ENCODE measurements at places on chromosomes 2 and 18.

DNA sequence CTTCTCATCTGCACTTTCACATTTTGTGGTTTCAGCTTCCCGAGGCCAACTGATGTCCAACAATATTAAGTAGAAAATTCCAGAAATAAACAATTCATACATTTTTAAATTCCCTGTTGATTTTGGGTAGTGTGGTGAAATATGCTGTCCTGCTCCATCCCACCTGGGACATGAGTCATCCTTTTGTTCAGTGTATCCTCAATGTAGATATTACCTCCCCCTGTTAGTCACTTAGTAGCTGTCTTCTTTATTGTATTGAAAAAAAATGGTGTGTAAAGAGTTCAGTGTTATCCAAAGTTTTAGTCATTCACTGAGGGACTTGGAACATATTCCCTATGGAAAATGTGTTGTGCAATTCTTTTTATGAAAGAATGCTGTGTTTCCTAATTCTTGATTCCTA, 348.1 kb downstream of the SOCS6 start:
- no peak for DNase-seq

DNA sequence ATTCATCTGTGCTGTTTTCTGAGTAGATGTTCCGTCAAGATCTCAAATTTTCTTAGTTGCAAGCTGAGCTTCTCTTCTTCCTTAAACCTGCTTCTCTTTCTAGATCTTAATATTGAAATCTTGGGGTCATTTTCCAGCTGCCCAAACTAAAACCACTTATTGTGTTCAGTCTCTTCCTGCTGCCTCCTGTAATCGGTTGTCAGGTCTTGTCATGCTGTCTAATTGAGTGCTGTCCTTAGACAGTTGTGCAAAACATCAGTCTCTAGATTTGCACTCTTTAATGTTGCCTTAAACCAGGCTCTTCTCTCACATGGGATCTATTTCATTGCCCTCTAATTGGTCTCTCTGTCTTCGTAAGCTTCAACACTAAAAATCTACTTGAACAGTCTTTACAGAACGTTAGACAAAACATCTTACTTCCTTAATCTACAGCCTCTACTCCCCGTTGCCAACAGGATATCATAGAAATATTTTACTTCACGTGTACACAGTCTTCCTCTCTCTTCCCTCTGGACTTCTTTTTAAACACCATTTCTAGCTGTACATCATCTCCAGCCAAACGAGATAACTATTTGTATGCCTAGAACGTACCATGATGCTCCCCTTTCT, 34.9 kb downstream of the GPD2 start:
- DNase-seq: no peak

GRCh38 chr2:84919885-84920580, 14.6 kb downstream of the TMSB10 start:
- DNase-seq: no peak

DNA sequence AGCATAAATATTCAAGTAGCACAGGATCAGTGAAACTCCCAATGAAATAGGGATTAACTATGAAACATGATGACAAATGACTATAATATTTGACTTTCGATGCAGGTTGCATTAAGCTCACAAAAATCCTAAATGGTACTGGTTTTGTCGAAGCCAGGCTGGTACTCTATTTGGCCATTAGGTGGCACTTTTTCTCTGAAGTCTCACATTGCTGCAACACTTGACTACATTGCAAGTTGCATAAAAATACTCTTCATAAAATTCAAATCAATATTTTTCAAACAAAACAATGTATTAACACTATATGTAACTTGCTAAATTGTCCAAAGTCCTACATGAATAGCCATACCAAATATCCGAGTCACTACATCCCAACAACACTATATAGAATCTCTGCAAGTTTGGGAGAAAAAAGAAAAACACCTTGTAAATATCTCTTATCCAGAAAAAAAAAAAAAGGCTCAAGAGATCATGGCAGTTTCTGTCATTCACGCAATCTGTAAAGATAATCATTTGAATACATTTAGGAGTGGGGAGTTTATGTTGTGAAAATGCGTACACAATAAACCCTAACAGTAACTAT, 9.5 kb downstream of the RTTN start:
- no peak for DNase-seq

- no peak for DNase-seq
Measured at GRCh38 chr2:234289834-234290590, 206.9 kb downstream of the ARL4C start.

DNA sequence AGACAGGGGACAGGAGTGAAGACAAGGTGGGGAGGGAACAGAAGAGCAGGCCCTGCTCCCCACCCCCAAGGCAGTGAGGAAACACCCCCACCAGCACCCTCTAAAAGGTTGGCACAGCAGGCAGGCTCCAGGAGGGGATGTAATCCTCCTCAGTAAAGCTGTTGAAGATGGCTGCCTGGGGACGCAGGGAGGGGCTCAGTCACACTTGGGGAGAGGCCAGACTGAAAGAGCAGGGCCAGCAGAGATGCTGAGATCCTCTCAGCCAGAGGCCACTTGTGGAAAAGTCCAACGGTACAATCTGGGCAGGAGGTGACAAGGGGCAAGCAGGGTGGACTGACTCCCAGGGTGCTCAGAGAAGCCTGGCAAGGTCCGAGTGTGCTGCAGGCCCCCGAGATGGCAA, 154.8 kb upstream of the ID2 start:
- no peak for DNase-seq

DNA sequence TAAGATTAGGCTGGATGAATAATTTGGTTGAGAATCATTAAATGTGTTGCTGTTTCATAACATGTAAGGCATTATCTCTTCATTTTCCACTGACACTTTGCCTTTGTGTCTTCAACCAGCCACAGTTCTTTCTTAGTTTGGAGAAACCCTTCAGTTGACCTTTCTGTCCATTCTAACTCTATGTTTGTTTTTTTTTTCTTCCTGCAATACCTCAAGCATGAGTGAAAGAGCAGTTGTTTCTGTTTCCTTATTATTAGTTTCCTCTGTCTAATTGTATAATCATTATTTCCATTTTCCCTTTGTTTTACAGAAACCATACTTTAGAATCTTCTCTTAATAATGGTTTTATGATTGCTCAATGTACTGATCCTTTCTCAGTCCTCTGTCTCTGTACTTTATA, 25.6 kb downstream of the HADHB start:
- DNase-seq: no peak

DNA sequence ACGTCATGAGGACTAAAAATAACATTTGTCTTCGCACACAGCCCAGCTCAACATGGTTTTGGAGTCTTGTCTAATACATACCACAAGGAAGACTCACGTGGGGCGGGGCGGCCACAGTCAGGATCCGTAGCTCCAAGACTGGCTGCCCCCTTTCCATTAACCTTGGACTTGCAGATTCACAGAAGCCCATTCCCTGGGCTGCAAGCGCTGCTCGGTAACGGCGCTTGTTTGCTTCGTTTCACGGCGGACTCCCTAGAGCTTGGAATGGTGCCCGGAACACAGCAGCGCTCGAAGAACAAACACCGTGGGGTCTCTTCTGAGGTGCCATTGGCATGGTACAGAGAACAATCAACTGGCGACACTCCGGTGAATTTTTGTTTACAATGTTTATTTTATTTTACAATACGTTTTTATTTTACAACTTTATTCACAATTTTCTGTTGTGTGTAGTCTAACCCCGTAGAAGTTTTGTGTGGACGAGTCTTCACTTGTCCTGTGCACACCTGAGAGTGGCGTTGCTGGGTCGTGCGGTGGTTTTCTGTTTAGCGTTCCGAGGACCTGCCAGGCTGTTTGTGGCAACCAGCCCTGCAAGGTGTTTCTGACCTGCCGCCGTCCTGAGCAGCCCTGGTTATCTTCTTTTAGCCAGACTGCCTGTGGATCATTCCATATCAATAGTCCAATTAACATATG, 126.5 kb downstream of the GALR1 start:
- DNase-seq: no peak

DNA sequence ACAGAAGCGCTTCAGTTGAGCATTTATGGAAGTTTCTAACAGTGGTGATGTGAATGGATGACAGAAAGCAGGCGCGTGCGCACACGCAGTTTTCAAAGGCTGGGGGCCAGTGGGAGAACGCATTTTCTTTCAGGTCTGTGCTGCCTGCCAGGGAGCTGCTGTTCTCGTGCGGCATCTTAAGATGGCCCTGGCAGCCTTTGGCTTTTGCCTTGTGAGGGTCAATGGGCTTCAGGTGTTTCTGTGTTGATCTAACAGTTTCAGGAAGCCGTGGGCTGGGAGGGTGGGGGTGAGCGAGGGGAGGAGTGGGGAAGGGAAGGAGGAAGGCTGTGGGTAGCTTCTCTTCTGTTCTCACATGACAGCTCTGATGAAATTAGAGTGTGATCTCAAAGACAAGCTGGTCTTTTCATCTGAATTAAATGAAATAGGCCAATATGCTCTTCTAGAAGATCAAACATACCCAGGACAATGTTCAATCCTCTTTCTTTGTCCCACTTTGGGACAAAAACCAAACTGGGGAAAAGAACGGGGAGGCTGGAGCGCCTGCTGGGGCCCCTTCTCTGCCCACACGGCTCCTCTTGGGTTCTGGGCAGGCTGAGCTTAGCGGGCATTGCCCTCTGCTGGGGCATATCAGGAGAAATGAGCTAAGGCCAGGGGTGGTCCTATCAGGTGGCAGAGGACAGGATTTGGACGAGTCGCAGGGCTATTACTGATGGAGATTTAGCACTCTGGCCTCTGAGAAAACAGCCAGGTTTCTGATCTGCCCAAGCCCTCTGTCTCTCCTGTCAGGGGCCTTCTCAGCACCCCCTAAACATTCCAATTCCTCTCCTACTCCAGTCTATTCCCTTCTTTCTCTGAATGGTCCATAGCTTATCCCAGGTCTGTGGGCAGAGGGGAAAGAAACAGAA, 126.2 kb upstream of the LGALSL start:
- no peak for DNase-seq

GRCh38 chr2:82055846-82056245, 1751.3 kb upstream of the LRRTM1 start:
- no peak for DNase-seq

DNA sequence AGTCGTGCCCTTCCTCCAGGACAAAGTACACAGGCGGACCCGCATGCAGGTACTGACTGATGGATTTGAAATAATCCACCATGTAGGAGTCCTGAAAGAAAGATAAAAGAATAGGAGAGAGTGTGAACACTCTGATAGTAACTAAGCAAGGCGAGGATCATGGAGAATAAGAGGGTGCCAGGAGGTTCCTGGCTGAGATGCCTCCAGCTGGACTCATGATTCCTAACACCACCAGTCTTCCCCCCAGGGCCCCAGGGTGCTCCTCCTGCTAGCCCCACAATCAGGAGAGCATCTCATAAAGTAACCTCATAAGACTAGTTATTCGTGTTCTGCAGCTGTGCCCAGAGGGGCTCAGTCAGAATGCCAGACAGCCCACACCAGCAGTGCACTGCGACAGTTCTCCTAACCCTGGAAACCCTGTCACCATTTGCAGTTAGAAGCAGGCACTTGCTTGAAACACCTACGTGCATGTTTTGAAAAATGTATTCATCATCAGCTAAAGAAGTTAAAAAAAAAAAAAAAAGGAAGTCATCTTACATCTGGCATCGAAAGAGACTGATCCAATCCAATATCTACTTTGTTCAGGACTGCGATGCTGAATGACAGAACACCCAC, 36.7 kb downstream of the RMC1 start:
- no peak for DNase-seq

DNA sequence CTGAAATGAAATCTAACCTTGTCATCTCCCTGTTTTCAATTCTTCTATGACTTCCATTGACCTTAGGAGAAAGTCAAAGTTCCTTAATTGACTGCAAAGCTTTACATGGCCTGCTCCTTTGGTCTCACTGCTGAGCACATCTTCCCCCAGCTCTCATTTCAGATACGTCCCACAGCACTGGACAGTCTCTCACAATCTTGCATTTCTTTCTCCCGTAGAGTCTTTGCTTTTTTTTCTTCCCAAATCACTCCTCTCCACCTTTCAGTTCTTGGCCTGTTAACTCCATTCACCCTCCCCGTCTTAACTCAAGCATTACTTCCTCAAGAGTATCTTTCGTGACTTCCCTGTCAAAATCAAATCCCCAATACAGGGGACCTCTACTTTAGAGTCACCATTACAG, 67.2 kb downstream of the DDX1 start:
- no peak for DNase-seq

- no peak for DNase-seq
Measured at GRCh38 chr2:58266211-58266610, 25.1 kb upstream of the FANCL start.

DNA sequence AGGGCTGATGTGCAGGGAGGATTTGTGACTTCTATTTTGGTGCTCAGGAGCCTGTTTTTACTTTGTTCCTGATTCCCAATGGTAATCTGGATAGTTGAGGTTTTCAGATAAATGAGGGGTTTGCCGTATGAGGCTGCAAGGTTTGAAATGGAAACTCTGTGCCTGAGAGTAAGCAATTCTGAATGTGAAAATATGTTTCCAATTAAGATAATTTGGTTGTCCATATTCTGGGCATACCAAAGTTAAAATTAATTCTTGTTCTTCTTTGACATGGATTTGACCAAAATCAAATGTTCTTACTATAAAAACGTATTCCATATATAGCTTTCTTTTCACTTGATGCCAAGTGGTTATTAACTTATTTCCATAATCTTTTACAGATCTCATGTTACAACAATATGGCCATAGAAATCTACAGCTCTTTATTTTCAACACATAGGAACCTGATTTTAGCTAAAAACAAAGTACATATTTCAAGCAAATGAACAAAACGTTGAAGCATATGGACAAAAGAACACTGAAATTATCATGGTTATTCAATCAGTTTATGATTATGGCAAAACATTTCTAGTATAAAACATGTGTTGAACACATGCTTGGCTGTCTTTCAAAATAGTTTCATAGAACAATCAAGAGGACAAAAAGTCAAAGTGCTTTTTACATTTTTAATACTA, 63.4 kb upstream of the ARHGAP28 start:
- no peak for DNase-seq

GRCh38 chr2:74836675-74837401, 2.9 kb downstream of the HK2 start:
- no peak for DNase-seq

GRCh38 chr18:32958746-32959145, 185.9 kb upstream of the KLHL14 start:
- DNase-seq: no peak

DNA sequence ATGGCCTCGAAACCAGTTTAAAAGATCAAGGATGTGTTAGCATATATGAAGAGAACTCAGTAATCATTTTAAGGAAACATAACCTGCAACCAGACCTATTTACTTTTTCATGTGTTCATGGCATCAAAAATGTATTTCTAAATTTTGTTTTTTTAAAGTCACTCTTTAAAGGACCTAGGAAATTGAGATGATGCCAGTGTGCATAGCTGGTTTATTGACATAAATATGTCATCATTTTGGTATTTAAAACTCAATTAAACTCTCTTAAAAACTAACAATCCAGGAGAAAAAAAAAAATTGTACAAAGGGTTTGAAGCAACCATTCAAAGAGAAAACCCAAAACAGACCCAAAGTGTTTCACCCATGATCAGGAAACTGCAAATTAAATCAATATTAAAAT, 198.9 kb upstream of the RND3 start:
- no peak for DNase-seq

- no peak for DNase-seq
Measured at GRCh38 chr2:222904557-222905258, 43.9 kb downstream of the ACSL3 start.

GRCh38 chr2:18777250-18777812, 188.0 kb upstream of the NT5C1B start:
- no peak for DNase-seq

GRCh38 chr2:133171393-133172004, 396.8 kb downstream of the NCKAP5 start:
- DNase-seq: no peak

GRCh38 chr2:175432793-175433192, 251.3 kb upstream of the ATP5MC3 start:
- no peak for DNase-seq

Data from activated T-cell treated with anti-CD3 and anti-CD28 coated beads for 48 hours (primary cell).